Sciatic nerve (tissue), 2 donors: ENCODE measurements at places on chromosomes 7 and 10. TPM values are rescaled to one million over a fixed set of nuclear protein-coding genes. Genes with fewer than 3 reads are reported as not detected.

Gene IRF5
- 8.7 TPM for total RNA-seq

Gene COG5
- total RNA-seq: 55.7 TPM

Gene FBH1
- 85.3 TPM for total RNA-seq

Gene ANKRD30A
- 0.09 TPM for total RNA-seq

DNA sequence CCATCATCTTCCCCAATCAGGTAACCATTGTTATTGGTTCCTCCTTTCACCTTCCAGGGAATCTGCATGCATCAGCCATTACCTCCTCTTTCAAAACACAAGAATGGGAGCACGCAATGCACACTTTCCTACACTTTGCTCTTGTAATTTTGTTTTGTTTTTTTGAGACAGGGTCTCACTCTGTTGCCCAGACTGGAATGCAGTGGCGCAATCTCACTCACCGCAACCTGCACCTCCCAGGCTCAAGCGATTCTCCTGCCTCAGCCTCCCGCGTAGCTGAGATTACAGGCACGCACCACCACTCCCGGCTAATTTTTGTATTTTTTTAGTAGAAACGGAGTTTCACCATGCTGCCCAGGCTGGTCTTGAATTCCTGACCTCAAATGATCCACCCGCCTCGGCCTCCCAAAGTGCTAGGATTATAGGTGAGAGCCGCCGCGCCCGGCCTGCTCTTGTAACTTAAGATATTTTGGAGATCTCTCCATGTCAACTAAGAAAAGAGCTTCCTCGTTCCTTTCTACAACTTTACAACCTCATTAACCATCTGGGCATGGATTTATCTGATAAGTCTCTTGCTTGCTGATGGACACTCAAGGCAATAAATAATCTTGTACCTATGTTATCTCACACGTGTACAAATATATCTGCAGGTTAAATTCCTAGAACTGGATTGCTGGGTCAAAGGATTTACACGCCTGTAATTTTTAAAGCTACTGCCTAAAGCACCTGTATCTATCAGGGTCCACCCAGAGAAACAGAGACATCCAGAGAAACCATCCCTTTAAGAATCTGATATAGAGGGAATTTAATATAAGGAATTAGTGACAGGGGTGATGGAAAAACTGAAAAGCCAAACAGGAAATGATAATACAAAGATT lies 4.2 kb downstream of the CYTH3 start:
- DNase-seq: no peak

- no peak for DNase-seq
Measured at GRCh38 chr10:93113042-93113441, 39.3 kb downstream of the CYP26A1 start.

DNA sequence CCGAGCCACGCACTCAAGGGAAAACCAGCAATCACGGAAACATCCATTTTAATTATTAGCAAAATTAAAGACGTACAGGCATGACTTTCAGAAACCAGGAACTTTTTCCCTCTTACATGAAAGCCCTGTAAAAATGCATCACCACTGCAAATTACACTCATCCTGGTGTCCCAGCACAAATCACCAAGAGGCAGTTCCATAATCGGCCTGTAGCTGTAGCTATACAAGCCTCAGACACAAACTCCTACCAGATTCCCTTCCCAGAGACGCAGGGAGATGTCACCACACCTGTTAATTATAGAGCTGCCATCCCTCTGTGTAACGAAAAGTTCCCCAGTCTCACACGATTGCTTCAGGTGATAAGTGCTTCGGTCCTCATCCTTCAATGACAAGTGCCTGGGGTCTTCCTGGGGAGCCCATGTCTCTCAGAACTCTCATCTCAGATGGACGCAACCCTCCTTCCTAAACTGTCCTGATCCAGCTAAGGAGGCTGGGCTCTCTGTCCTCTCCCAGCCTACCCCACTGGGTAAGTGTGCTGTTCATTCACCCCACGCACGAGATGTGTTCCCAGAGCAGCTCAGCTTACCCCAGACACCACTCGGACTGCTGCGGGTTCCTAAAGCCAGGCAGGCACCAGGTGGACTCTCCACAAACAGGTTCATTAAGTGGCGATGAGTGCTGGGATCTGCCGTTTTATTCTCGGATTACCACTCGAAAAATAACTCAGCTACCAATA lies 5.9 kb downstream of the FGFR2 start:
- DNase-seq: no peak

- DNase-seq: no peak
Measured at GRCh38 chr10:58424176-58424575, 39.0 kb downstream of the TFAM start.

- DNase-seq: no peak
Measured at GRCh38 chr10:75363431-75363830, 38.1 kb downstream of the ZNF503 start.

- no peak for DNase-seq
Measured at GRCh38 chr10:92091965-92092364, 168.4 kb downstream of the BTAF1 start.

- no peak for DNase-seq
Measured at GRCh38 chr7:156659961-156660360, 19.4 kb downstream of the RNF32 start.

DNA sequence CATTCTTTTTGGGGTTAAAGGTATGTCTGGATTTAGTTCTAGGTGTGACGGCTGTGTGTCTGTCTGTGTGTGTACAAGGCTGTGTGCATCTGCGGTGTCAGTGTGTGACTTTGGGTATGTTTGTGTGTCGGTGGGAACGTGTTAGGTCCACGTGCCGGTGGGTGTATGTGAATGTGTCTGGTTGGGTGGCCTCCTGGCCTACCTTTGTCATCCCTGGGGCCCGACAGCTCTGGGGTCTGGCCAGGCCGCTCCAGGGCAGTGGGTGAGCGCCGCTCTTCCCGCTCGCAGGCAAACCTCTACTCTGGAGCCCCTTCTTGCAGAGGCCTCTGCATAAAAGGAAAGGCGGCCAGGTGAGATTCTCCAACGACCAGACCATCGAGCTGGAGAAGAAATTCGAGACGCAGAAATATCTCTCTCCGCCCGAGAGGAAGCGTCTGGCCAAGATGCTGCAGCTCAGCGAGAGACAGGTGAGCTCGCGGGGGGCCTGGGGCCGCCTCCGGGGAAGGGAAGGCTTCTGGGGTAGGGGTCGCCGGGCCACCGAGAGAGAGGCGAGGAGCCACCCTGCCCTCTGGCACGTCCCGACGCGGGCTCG lies 2.4 kb downstream of the HHEX start:
- DNase-seq: no peak

DNA sequence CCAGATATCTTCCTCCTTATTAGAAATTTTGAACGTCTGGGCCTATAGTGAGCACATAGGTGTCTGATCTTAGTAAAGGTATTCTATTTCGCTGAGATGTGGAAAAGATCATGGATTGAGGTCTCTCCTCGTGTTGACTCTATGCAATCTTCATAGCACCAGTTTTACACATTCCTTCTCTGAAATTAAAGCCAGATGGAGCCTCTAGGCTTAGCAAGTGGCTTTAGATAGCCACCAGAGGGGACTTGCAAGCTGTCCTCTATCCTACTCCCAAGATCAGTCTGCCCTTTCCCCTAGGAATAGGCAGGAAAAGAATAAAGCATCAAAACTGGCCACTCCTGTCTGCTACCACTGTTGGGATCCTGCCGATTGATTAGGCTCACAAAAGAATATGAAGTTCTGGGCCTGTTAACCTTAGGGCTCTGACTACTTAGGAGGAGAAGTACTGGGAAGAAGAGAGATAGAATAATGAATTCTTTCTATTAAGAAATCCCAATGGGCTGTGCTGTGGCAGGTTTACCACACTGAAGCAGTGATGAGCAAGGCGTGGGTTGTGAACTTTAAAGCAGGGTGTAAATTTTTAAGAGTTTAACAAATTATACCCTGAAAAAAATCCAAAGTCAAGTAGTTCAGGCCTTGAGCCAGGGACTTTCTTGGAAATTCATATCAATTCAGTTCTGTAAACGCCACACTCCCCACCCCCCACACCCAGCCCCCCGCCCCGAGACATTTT lies 2.2 kb upstream of the STRIP2 start:
- DNase-seq: no peak

GRCh38 chr10:8544057-8544380 lies 489.5 kb downstream of the GATA3 start:
- no peak for DNase-seq

DNA sequence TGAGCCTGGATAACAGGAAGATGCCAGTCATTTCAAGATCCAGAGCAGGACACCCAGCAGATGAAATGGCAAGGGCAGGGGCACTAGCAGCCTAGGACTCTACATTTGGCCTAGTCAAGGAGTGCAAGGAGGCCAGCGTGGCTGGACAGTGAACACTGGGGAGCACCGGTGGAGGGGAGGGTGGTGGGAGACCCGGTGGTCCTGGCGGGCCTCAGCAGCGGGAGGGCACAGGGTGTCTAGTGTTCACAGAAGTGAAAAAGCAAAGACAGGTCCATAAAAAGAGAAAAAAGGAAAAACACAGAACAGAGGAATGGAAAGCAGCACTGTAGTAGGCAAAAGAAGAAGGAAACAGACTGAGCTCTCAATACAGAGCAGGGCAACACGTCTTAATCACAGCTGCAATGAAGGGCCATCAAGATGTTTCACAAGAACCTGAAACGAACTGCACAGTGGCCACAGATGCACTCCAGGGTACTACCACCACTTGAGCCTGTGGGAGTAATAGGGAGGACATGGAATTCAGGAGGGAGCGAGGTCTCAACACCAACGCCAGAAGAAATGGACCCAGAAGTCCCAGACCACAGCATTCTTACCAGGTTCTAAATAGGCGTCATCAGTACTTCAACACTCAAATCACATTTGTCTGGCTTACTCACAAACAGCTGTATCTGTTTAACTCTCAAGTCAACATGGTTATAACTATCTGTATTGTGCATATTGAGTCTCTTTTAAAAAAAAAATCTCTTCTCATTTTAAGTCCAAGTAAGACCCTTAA lies 573.7 kb downstream of the PARD3 start:
- DNase-seq: no peak

DNA sequence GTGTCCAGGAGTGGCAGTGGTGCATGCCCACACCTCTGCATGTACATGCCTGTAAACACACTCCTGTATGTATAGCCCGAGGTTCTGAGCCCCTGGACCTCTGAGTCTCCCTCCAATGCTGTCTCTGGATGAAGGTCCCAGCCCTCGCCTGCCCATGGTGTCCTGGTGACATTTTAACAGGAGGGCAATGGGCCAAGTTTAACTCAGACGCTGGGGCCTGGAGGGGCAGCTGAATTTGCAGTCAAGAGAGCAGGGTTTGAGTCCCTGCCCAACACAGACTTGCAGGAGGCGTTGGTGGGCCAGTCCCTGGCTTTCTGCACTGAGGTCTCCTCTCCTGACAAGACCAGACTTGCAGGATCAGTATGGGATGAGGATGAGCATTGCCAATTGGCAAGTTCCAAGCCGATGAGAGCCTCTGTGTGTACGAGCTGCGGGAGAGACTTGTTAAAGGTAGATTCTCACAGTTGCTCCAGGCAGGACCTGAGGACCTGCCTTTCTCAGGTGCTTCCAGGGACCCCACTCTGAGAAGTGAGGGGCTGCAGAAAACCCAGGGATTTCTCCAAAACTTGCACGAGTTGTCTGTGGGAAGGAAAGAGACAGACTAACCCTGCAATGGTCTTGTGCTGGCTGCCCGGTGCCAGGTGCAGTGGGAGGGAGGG lies 141.9 kb downstream of the ELFN1 start:
- no peak for DNase-seq

GRCh38 chr7:34341326-34341725 lies 316.7 kb upstream of the NPSR1 start:
- no peak for DNase-seq

DNA sequence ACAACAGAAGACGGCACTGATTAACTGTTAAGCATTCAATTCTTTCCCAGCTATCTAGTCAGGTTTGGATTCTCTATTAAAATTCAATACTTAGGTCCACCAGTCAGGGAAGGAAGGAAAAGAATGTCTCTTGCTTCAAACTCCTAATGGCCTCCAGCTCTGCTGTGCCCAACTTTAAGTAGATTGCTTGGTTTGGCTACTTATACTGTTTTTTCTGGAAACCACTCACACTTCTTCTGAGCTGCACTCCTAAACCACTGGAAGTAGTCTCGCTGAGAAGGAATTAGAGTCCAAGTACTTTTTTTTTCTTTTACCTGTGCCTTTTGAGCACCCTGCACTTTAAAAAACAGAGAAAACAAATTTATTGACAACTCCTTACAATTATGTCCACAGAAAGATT lies 26.7 kb upstream of the COL1A2 start:
- DNase-seq: no peak

GRCh38 chr7:35384761-35385700 lies 131.1 kb upstream of the TBX20 start:
- DNase-seq: no peak

GRCh38 chr10:100522945-100523344 lies 3.3 kb upstream of the SEC31B start:
- DNase-seq: no peak
